ENCODE measurements at places on chromosomes 3 and 15. TPM values are rescaled to one million over a fixed set of nuclear protein-coding genes. Genes with fewer than 3 reads are reported as not detected.

DNA sequence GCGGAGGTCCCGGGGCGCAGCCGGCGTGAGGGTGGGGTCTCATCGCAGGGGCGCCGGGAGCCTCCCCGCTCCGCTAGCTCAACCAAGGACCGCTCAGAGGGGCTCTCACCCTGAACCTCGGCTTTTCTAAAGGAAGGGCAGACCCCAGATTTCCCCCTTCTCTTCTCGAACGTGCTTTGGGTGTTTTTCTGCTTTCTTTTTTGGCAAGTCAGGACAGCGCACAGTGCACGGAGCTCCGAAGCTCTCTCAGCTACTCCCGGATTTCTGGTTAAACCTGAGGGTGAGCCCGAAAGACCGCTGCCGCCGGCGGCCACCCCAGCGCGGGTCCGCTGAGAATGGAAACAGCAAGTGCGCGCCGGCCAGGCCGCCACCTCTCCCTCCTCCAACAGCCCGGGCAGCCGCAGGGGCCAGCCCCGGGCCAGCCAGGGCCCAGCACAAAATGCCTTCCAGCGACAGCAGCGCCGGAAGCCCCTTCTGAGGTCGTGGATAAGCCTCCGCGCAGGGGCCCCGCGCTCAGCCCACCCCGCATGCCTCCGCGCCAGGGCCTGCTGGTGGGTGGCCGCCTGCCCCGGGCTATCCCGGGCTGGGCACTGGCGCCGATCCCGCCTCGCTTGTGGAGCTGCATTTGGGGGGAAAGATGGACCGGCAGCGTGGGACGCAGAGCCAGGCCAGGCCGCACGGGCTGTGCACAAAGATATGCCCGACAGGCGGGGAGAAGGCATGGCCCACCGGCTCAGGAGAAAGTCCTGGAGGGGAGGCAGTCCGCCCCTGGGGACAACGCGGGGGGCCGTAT is 8.2 kb upstream of the OCA2 start:
- no peak for DNase-seq

DNA sequence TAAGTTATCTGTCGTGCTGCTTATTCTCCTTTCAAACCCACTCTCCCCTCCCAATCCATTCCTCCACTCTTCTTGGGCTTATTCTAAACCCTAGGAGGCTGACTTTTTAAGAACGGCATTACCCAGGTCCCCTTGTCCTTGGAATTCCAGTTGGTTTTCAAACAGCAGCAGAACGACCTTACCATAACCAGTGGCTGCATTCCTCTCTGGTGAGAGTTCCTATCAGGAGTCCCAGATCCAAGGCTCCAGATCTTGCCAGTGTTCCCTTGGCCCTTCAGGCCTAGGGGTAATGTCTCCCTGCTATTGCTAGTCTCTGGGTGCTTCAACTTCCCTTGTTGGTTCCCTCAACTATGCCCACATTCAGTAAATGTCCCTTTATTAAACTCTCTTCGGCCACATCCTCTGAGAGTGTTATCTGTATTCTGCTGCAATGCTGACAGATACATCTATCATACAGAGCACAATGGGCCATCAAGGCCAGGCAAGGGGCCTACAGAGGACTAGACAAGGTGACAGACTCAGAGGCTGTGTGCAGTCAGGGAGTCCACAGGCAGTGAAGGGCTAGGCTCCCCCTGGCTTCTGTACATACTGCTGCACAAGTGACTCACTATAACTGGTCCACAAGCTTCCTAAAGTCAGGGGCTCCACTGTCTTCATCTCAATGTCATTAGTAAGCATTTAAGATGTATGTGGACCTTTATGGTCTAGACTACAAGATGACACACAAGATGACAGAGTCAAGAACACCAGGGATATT is 10.1 kb downstream of the LYSMD2 start:
- DNase-seq = no peak

DNA sequence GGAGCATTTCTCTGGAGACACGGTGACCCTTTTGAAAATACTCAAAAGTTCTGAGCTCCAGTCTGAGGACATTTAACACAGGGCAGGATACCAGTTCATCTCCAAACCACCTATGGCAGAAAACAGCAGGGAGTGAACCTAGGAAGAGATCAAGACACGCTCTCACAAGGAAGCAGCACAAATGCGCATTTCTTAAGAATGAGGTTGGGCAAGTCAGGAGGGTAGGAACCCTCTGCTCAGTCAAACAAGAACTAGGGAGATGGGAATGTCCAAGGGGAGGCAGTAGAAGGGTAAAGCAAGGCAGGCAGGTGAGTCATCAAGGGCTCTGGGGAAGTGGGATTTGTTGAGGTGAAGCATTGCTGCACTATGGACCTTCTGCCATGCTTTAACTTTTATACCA is 60.3 kb upstream of the PSMD6 start:
- no peak for DNase-seq

- DNase-seq = peak; percentile 84
These were observed at the start of gene CMTM8 for GRCh38 chr3:32238453-32239306. TSS of gene CMTM8 (plus strand) at chr3:32238680. CDS start at chr3:32238973, 293 bp downstream.

GRCh38 chr3:138812806-138813205 is 21.9 kb downstream of the PIK3CB start:
- no peak for DNase-seq

DNA sequence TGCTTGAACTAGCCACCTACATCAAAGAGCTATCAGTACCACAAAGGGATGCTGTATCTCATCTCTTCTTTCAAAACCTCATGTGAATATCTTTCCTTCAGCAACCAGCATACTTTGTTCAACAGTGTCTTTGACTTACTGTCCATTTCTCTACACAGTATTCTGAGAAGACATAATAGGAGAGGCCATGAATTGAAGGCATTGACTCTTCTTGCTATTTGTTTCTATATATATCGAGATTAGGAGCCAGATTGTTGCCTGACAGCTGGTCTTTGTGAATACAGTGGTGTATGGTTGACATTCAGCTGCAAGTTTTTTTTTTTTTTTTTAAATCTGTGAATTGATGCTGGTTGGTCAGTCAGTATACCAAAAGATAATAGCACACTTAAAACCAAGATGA is 12.1 kb upstream of the CSRNP1 start:
- no peak for DNase-seq

- DNase-seq = no peak
These were observed 58.1 kb upstream of the SATB1 start for GRCh38 chr3:18483226-18483625.

- no peak for DNase-seq
These were observed 23.2 kb upstream of the VPS8 start for GRCh38 chr3:184788751-184789150.

DNA sequence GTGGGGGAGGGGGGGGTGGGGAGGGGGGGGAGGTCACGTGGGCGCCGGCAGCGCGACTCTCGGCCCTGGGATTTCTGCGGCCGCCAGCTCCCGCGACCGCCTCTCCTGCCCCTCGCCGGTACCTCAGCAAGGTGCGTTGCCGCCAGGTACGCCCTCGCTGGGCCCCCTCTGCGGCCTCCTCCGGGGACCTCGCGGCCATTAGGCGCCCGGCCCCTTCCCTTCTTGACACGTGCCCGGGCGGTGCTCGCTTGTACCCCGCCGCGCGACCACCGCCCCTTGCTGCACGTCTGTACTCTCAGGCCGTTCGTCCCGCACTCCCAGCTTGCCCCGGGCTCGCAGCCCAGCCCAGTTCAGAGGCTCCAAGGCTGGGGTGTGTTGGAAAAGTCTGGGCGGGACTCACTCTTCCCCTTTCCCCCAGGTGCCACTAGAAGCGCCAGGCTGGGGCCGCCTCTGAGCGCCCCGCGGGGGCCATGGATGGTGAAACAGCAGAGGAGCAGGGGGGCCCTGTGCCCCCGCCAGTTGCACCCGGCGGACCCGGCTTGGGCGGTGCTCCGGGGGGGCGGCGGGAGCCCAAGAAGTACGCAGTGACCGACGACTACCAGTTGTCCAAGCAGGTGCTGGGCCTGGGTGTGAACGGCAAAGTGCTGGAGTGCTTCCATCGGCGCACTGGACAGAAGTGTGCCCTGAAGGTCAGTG is at the start of gene MAPKAPK3:
MAPKAPK3 (plus strand) TSS at position 56 of the 696 bp plus-strand sequence; CDS start at position 471, 415 bp downstream.
- peak; percentile 67 for DNase-seq

The PLD1 gene
- total RNA-seq = 105 TPM

DNA sequence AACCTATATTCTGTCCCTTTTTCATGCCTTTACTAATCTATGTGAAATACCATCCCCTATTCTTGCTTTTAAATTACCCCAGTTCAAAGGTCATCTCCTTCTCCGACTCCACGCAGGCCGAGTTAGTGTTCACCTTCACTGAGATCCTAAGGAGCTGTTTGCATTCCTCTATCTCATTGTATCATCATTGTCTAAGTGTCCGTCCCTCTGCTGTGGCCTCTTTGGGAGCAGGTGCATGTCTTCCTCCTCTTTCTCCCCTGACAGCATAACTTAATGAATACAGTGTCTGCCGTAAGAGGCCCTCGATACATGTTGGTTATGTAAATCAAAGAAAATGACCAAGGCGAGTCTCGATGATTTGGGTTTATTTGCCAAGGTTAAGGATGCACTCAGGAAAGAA is 4.9 kb upstream of the PPP1R2 start:
- DNase-seq = no peak

DNA sequence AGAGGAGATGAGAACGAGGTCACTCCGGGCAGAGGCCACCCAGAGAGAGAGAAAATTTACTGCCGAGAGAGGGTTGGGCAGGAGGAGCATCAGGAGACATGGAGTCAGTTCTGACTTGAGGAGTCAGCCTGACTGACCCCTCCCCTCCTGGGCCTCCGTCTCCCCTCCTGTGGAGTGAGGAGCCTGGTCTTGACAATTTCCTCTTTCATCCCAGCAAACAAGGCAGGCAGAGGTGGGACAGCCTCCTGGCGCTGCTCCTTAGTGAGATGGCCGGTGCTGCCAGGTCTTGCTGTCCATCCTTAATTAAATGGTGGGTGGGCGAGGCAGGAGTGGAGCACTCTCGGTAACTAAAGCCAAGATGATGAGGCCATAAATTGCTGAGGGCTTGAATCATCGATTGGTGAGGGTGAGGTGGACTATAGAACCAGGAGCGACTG is 60.6 kb downstream of the CYP11A1 start:
- no peak for DNase-seq

The LIPH gene
- total RNA-seq = 165 TPM

GRCh38 chr3:172709774-172710663 is 848 bp downstream of the NCEH1 start:
- peak; percentile 60 for DNase-seq

DNA sequence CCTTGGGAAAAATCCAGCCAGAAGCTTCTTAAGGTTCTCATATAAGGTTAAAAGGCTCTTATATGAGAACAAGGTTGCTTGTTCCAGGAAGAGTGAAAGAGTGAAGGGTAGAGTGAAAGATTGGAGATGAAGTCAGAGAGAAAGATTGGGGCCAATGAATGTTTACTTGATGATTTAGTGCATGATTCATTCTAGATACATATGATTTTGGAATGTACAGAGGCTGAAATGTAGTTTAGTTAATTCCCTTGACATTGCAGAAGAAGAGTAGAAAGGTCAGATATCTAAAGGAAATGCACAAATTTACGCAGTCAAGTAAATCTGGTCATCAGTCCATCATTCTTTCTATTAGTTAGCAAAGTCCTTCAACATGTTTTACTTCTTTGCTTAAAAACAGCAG is 619.8 kb upstream of the ZNF717 start:
- DNase-seq = no peak

DNA sequence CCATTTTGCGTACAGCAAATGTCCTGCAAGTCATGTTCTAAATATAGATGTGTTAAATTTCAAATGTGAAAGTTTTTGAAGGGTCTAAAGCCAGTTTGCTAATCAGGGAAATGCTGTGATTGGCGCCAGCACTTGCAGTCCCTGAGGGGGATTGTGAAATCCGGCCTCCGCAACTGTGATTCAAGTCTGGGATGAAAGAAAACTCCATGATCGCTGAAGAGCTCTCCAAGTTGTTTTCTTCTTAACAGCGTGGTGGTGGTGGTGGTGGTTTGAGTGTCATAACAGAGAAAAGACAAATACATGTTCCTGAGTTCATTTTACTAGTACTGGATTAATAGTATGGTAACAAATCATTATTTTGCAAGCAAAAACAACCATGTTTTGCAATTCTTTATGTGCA is 51.8 kb downstream of the MITF start:
- DNase-seq = no peak

The UACA gene
- total RNA-seq = 74.7 TPM

All from mucosa of descending colon (tissue), 3 donors.